ENCODE measurements at places on chromosomes 1 and 21.

GRCh38 chr1:10339815-10340214 lies 59.0 kb upstream of the PGD start:
- DNase-seq: no peak

DNA sequence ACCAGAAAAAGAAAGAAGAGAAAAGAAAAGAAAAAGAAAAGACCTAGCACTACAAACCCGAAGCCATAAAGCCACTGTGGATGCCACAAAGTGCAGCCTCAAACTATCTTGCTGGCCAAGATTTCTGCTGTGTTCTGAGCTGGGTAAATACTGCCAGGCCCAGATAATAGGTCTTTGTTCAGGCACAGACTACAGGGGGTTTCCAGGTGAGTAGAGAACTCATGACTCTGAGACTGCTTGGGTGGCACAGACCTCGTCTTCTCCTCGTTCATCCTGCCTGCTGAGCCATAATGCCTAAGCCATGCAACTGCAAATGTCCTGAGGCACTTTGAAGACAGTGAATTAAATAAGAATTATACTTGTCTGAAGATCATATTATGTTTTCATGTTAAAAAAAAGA lies 651.8 kb downstream of the LMO4 start:
- DNase-seq: no peak

DNA sequence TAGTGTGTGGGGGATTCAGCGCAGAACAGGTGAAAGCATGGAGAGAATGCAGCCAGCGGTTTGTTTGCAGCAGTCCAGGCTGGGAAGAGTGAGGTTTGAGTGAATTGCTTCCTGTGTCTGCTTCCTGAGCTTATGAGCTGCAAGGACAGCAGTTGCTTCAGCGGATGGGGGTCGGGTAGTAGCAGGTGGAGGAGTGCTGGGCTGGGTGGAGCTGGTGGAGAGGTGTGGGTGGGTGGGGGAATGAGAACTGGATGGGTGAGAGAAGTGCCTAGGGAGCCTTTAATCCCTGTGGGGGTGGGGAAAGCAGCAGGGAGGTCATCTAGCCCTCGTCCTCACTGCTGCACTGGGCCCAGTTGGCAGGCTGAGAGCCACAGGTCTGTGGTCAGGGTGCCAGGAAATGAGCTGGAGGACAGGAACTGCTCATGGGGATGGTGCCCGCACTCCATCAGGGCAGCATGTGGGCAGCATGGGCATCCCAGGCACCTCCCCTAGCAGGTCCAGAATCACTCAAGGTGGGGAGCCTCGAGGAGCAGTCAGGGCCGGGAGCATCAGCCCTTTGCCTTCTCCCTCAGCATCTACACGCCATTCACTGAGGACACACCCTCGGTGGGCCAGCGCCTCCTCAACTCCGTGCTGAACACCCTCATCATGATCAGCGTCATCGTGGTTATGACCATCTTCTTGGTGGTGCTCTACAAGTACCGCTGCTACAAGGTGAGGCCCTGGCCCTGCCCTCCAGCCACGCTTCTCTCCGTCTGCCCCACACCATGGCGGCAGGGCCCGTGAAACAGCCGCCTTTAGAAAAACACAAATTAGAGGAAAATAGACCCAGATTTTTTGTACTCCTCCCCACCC lies 14.8 kb downstream of the PSEN2 start:
- no peak for DNase-seq

DNA sequence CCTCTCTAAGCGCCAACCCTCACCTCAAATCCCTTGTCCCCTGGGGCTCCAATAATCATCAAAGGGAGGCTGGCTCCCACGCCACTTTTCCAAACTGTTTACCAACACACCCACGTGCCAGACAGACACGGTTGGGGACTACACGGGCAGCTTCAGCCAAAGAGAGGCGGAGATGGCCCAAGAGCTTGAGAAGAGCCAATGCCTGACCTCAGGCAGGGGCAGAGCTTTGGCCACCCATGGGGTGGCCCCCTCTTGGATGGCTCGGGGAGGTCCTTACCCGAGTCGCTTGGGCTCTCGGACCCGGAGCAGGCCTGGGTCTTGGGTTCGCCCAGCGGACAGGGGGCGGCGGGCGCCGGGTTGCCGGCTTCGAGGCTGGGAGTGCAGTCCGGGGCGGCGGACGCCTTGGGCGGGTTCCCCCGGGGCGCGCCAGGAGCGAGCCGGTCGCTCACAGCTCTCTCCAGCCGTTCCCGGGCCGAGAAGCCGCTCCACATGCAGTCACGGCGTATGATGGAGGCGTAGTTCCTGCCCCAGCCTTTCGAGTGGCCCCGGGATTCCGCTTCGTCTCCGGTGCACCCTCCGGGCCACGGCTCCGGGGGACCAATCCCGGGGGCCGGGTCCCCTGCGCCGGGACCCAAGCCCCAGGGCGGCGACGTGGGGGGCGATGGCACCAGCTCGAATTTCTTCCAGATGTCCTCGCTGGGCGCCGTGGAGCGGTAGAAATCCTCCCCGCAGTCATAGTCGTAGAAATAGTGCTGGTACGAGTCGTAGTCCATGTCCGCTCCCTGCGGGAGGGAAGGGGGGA lies 854 bp downstream of the MYCL start:
- peak; percentile 57 for DNase-seq

- no peak for DNase-seq
These were observed 65.8 kb upstream of the ABCG1 start for GRCh38 chr21:42153046-42153686.

GRCh38 chr1:3700631-3701030 lies 48.3 kb downstream of the TP73 start:
- DNase-seq: no peak

DNA sequence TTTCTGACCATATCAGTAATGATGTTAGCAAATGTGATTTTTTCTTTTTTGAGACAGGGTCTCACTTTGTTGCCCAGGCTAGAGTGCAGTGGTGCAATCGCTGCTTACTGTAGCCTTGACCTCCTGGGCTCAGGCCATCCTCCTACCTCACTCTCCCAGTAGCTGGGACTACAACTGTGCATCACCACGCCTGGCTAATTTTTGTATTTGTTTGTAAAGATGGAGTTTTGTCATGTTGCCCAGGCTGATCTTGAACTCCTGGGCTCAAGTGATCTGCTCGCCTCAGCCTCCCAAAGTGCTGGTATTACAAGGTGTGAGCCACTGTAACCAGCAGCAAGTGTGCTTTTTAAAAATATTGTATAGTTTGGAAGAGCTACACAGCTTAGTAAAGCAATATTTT lies 4.1 kb upstream of the CFAP107 start:
- DNase-seq: no peak

DNA sequence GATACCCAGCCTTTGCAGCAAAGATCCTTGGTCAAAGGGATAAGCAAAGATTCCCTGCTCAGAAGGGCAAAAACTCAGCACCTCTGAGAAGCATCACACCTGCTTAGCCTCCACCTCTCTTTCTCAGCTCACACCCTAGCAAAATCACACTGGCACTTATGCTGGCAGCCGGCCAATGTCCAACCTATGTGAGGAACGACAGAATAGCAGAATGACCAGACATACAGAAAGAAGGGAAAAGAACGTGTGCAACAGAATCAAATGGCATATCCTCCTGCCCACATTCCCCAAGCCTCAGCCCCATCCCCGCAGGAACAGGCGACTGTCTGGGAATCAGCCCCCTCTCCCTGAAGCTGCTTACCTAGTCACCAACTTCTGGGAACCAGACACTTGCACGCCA lies 664 bp upstream of the ADORA3 start:
- DNase-seq: no peak

- DNase-seq: peak; percentile 38
These were observed 433 bp downstream of the TMEM200B start for GRCh38 chr1:29123053-29123886.

- no peak for DNase-seq
These were observed 16.4 kb upstream of the CHODL start for GRCh38 chr21:18228060-18228739.

DNA sequence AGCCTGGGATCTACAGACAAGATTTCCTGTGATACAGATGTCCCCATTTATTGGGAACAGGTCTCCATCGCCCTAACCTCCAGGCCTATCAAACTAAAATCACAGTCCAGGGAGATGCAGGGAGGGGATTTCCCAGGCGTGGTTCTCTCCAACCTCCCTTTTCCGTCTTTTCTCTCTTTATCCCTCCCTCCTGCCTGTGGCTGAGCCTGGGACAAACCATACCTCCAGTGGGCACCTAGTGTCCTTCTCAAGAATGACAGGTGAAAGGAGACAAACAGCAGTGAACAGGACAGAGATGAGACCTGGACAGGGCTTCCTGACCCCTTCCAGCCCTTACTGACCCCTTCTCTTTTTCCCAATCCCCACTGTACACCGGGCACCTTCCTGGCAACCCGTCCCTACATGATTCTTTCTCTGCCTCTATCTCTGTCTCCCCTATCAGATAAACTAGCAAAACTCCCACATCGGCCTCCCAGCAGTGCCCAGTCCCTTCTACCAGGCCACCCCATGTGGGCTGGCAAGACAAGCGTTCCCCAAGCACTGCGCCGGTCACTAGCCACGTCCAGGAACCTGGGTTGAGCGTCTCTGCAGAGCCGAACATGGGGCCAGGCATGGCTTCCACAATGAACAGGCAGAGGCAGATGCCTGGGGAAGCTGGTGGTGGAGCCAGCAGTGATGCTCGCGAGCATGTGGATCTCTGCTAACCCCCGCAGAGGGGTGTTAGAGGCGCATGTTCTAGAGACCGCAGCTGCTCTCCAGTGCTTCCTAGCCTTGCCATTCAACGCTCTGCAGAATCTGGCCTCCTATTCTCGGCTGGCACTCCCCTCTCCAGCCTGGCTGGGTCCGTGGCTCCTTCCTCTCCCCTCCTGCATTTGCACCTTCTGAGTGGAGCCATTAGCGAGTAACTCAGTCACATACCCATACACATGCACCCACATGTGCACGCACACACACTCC lies 54.7 kb downstream of the ELK4 start:
- peak; percentile 5 for DNase-seq

DNA sequence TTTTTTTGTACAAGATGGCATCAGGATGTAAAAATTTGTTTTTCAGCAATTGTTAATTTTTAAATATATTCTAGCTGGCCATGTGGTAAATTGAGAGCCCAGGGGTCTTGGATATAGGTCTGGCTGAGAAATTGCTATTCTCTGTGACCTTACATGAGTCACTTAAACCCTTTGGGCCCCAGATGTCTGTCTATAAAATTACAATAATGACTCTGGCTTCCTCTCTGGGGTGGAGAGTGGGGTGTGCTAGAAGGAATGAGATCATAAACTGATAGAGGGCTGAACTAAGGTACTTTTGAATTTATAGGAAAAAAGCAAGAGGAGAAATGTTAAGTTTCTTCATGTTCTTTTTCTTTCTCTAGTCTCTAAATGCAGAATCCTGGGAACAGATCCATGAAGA lies 12.4 kb upstream of the TCHH start:
- no peak for DNase-seq

- no peak for DNase-seq
These were observed 20.8 kb upstream of the EPHA2 start for GRCh38 chr1:16176653-16177052.

- DNase-seq: no peak
These were observed 91.7 kb upstream of the DSCAM start for GRCh38 chr21:40938611-40939010.

DNA sequence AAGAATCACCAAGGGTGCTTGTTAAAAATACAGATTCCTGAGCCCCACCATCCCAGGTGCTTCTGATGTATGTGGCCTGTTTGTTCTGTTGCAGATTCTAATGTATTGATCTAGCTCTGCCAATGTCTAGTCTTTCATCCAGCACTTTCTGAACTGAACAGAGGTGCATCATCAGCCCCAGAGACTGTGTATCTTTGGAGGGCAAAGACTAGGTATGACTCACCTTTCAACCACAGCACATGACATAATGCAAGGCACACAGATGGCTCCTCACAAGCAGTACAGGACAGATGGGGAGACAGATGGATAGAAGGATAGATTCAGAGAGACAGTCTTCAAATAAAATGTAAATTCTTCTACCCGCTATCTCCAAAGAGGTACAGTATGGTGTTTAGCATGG lies 32.3 kb downstream of the CD58 start:
- DNase-seq: no peak

GRCh38 chr1:150513351-150513791 lies 2.2 kb upstream of the FALEC start:
- no peak for DNase-seq
